ENCODE measurements at places on chromosomes 13 and 19.

DNA sequence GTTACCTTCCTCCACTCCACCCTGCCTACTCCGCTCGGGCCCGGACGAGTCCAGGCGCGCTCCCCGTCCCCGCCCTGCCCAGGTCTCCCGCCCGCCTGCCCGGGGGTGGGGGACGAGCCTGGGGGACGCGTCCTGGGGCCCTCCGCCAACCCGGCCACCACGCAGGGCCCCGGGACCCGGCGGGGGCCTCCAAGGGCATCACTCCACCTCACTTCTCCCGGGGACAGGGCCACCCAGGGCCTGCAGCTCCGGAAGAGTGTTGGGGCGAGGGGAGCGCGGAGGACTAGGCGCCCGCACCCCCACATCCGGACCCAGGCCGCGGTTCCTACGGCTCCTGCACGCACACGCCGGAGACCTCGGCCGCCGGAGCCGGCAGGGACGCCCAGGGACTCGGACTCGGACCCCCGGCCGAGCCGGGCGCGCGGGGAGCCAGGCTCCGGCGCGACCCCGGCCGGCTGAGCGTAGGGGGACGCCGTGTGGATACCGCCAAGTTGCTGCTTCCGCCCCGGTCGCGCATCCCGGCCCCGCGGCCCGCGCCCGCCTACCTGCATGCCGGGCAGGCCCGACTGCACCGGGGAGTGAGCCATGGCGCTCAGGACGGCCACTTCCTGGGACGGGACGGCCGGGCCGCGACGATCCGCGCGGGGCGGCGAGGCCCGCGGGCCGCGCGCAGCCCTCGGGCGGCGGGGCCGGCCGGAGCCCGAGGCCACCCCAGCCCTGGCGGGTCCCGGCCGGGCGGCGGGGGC lies 534 bp downstream of the STK24 start:
- DNase-seq: no peak

DNA sequence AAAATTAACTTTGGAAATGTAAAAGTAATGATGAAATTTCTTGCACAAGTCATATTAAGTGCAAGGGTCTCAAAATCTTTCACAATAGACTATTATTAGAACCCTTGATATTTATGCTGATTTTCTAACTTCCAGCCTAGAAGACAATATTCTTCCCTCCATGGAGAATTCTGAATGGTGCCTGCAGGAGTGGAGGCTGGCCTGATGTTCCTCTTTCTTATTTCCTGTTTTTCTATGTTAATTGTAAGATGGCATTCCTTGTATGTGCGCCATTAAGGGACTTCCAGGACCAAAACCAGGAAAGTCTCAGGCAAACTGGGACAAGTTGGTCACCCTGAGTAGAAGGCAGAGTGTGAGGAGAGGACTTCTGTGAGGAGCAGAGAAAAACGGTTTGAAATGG lies 294.9 kb downstream of the DLEU7 start:
- DNase-seq: no peak

DNA sequence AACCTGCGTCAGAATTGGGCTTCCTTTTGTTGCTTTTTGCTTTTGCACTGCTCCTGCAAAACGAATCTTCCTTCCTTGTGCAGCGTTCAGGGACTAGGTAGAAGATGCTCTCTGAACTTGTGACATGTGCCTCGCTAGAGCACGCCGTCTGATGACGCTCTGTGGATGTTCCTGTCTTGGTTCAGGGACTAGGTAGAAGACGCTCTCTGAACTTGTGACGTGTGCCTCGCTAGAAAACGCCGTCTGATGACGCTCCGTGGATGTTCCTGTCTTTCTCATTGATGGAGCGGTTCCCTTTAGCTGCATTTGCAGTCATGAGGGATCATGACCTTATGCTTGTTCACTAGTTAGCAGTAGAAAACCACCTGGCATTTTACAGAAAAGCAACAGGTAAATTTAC lies 154.0 kb downstream of the SOX1 start:
- DNase-seq: no peak

- DNase-seq: no peak
Measured at GRCh38 chr19:45587873-45588272, 3.3 kb upstream of the OPA3 start.

GRCh38 chr13:20340759-20341171 lies 108.6 kb upstream of the GJB6 start:
- DNase-seq: no peak

DNA sequence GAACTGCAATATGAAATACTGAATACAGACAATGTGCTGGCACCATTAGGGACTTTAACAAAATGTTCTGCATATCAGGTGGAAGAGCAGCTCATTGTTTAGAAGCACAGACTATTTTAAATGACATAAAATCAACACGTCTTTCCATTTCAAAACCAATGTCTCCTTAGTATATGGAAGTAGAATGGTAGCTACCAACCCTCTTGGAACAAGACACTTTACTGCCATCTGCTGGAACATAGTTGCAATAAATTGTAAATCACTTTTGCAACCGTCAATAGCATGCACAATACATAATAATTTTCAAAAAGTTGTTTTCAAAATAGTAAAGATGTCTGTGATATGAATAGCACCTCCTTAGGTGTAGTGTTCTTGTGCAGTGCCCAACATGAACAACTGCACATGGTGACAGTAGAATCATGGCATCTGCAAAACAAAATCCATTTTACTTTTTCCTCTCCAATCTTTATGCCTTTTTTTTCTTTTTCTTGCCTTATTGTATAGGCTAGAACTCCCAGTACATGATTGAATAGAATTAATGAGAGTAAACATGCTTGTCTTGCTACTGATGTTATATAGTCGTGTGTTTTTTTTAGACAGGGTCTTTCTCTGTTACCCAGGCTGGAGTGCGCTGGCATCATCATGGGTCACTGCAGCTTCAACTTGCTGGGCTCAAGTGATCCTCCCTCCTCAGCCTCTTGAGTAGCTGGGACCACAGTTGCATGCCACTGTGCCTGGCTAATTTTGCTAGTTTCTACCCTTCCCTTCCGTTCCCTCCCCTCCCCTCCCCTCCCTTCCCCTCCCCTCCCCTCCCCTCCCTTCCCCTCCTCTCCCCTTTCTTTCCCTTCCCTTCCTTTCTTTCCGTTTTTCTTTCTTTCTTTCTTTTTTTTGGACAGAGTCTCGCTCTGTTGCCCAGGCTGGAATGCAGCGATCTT lies 7.8 kb upstream of the LYPD5 start:
- DNase-seq: no peak

DNA sequence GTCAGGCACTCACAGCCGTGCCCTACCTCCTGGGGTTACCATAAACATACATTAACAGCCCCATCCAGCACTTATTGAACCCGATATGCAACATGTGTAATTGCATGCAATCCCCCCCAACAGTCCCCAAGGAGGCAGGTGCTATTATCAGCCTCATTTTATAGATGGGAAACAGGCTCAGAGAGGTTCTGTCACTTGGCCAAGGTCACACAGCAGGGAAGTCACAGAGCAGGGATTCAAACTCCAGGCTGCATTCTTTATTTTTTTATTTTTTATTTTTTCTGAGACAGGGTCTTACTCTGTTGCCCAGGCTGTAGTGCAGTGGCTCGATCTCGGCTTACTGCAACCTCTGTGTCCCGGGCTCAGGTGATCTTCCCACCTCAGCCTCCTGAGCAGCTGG lies 38.4 kb upstream of the TNFAIP8L1 start:
- DNase-seq: no peak

GRCh38 chr13:95540888-95541287 lies 11.6 kb upstream of the CLDN10 start:
- no peak for DNase-seq

DNA sequence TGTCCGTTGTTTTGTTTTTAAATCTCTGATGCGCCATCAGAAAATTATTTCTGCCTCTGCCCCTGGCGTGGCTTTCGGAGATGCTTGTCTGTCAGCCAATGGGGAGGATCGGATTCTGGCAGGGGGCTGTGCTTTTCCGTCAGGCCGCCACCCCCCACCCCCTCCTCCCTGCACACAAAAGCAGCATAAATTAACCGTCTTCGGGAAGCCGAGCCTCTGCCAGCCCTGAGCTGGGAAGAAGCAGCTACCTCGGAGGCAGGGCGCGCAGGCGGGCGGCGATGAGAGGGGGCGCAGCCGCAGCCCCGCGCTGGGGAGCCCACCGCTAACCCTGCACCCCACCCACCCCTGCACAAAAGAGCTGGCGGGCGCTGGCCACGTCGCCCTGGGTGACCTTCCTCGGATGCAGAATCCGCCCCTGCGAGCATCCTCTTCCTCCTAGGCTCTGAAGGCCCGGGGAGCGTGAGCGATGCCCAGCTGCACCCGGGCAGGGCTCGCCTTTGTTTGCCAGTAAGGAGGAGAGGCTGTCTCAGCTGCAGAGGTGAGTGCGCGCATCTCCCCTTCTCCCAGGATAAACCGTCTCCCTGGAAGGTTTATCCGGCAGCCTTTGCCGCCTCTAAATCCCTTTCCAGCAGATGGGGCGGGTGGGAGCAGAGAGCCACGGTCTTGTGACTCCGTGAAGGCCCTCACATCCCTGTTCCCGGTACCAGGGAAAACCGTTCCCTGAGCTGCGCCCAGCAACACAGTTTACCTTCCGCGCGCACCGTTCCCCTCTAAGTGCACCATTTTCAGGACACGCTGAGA lies at the start of gene ATCAY:
Gene ATCAY (plus strand): TSS at position 215 of the 801 bp plus-strand sequence. CDS start 5,083 bp downstream, outside the sequence.
- no peak for DNase-seq

GRCh38 chr13:46385946-46386345 lies 1.1 kb downstream of the RUBCNL start:
- no peak for DNase-seq

- DNase-seq: no peak
Measured at GRCh38 chr13:47845981-47846380, 155.1 kb downstream of the SUCLA2 start.

DNA sequence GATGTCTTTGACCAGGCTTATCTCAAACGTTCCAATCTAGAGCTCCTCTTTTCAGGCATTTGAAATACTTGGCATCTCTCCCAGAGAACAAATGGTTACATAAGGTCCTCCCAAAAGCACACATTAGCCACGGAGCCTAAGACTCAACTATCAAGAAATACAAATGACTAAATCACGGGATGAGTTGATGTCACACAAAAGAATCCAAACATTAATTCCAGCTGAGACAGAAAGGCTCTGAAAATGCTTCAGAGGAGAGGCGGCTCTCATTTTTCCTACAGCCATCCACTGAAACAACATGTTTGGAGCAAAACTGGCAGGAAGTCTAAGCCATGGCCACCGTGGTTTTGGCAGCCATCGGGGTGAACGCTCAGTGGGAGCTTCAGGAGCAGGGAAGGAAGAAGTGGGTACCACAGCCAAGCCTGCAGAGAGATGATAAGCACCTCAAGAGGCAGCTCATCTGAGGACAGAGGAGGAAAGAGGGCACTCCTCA lies 122.5 kb downstream of the STK24 start:
- no peak for DNase-seq

- DNase-seq: no peak
Measured at GRCh38 chr19:43725468-43725867, 9.6 kb downstream of the IRGC start.

DNA sequence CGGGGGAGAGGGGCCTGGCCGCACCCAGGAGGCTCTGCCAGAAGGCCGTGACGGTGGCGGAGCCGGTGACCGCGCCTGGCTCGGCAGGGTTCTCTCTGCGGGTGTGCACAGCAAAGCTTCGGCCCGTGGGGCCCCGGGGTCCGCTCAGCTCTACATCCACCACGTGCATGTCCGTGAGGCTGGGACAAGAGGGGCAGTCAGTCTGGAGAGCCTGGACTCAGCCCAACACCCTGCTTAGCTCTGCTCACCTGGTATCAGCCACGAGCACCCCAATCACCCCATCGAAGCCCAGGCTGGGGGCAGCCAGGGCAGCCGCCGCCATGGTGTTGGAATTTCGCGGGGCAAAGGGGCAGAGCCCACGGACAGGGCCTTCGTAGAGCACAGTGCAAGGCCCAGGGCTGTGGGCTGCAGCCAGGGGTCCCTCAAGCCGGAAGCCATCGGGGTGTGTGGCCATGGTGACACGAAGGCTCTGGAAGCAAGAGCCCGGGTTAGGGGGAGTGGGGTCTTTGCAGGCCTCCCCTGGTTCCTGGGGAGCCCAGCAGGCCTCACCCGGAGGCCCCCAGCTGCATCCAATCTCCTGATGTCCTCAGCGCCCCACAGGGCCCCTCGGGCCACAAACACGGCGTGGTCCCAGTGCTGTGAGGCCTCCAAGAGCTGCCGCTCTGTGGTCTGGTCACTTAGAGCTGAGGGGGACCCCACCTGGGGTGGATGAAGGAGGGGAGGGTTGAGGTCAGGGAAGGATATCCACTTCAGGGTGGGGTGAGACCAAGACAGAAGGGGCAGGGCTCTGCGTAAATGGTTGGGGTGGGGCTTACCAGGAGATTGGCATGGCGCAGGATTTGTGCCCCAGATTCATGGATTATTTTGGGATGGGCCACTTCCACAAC lies 1.4 kb downstream of the ASPDH start:
- no peak for DNase-seq

- DNase-seq: no peak
Measured at GRCh38 chr13:112073245-112074138, 6.5 kb downstream of the SOX1 start.

GRCh38 chr19:46225558-46226004 lies 4.0 kb upstream of the IGFL1 start:
- DNase-seq: no peak

- no peak for DNase-seq
Measured at GRCh38 chr19:7159105-7159933, 89.8 kb downstream of the ZNF557 start.

DNA sequence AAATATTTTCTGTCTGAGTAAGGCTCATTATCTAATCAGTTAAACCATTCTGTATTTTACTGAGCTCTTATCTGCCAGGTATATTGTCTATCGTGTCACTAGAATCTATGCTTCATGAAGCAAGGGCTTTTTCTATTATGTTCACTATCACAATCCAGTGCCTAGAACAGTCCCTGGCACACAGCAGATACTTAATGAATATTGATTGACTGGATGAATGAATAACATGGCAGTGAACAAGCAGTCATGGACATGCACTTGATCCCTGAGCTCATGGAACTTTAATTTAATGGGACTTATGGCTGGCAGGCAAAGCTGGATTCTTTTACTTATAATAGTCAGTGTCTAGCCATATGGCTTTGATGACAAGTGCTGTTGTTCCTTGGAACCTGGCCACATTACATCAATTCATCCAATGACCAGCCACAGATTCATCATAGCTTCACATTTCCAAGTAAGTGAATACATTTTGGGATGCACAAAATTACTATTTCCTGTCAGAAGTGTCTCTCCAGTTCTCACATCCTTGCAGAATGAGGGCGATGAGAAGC lies 214.8 kb downstream of the COG6 start:
- DNase-seq: no peak

DNA sequence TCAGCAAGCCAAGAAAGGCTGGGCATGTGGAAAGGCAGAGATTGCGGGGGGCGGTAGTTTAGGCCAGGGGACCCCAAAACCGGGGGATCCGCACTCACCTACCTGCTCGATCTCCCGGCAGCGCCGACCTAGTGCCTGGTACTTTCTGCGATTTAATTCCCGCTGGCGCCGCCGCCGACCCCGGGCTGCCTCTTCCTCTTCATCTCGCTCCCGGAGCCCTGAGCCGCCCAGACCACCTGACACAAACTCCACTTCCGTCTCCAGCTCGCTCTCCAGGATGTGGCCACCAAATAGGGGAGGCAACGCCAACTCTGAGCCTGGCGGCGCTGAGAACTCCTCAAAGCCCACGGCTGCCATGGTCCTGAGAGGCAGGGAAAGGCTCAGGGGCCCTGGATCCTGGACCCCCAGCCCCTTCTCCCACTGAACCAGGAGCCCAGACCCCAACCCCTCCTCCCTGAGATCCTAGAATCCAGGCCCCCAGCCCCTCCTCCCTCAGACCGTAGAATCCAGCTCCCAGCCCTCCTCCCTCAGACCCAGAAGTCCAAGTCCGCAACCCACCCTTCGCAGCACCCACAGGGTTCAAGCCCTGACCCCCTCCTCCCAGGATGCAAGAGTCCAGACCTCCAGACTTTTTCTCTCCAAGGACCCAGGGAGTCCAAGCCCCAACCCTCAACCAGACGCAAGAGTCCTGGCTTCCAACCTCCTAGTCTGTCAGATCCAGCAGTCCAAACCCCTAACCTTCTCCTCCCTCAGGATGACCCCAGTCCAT lies 933 bp downstream of the TFPT start:
- DNase-seq: no peak

Measured in stimulated activated CD4-positive, alpha-beta T cell treated with anti-CD3 and anti-CD28 coated beads, Interleukin-1b, Interleukin-23, amount 100 ng/mL, for 24 hours (primary cell).